ENCODE measurements at places on chromosomes 12 and 14.

DNA sequence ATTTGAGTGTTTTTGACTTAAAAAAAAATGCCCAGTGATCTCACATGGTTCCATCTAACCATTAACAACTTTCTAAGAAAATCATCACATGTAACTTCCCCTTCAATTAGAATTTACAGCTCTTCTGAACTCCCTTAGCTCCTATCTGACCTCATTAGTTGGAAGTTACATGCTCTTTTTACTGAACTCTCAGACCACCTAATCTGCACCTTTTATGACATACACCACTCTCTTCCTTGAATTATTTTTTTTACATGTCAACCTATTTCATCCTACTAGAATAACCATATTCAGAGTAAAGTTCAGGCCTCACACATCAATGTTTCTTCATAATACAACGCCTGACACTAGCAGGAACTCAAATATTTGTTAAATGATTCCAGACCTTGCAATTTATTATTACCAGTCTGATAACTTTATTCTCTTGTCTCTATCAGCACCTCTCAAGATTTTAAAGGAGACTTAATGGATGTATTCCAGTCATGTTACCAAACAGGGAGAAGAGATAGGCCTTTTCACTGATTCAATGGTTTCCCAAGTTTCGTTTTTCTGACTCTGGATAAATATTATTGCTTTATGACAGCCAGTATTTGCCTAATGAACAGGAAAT, 21.0 kb downstream of the EGLN3 start:
- no peak for DNase-seq

DNA sequence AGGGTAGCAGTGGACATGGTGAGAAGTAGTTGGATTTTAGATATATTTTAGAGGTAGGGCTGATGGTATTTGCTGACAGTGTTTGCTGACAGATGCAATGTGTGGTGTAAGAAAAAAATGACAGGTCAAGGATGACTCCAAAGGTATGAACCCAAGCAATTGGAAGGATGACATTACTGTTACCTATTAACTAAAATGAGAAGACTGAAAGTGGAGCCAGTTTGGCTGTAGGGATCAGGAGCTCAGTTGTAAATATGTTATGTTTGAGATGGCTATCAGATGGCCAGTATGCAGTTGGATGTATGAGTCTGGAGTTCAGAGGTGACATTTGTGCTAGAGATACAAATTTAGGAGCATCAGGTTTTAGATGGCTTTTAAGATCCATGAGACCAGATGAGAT, 17.4 kb upstream of the SERPINA6 start:
- no peak for DNase-seq

DNA sequence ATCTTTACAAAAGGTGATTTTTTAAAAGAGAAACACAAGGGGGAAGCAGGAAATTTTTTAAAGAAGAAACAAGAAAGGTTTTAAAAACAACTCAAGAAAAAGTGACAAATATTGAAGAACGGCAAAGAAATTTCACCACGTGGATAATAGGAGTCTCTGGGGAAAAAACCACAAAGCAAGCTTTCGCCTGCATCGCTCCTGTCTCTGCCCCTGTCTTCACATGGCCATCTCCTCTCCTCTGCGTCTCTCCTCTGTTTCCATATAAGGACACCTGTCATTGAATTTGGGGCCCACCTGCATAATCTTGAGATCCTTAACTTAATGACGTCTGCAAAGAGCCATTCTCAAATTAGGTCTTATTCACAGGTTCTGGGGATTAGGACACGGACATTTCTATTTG, 175.8 kb downstream of the ETV6 start:
- no peak for DNase-seq

- DNase-seq, result peak; percentile 75
These were observed 41.6 kb upstream of the CAPRIN2 start for GRCh38 chr12:30796313-30796780.

DNA sequence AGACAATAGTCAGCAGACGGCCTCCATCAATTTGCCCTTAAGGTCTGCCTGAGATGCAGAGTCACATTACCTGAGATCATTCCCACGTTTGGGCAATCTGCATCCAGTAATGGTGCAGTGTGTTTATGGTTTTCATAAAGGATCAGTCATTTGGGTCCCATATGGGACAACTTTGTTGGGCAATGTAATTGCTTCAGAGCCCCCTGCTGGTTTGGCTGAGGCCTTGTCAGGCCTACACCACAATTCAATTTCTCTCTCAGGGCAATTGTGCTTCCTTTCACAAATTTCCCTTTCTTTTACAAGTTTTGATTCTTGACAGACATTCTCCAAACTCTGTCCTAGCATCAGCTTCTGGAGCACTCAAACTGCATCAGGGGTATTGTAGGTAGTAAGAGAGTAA, 191.2 kb upstream of the SSTR1 start:
- no peak for DNase-seq

DNA sequence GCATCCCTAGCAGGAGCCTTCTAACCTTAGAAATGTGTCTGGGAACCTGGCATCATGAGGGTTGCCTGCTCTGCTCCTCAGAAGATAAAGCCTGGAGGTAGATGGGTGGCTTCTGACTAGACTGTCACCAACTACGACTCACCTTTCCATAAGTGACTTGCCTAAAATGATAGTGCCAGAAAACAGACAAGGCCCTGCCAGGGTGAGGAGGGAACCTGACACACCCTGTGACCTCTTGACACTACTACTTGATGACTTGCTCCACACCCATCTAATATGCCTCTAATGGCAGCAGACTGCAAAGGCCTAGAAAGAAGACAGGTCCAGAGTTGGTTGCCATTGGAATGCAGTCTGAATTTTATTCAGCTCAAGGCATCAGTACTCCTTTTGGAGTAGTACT, 9.4 kb downstream of the RNF41 start:
- DNase-seq, result no peak

- DNase-seq, result no peak
These were observed 1.9 kb upstream of the HAL start for GRCh38 chr12:95997911-95998510.

GRCh38 chr12:95004610-95005009, 1.1 kb upstream of the NDUFA12 start:
- no peak for DNase-seq
